ENCODE measurements at places on chromosomes 5 and 9. TPM values are rescaled to one million over a fixed set of nuclear protein-coding genes. Genes with fewer than 3 reads are reported as not detected.

Gene TCF7
- 0.44 TPM for total RNA-seq

Gene CDX1
- total RNA-seq, result 0.57 TPM

Gene SMIM33
- not detected for total RNA-seq

Gene TRIM36
- 1.8 TPM for total RNA-seq

Gene ACSL6
- total RNA-seq, result not detected

Gene NSD1
- total RNA-seq, result 59.6 TPM

Gene ANKRD31
- total RNA-seq, result under 0.01 TPM

Gene ALDOB
- not detected for total RNA-seq

Gene MARVELD2
- total RNA-seq, result 1.1 TPM

All from placental pericyte (primary cell).